ENCODE measurements at places on chromosomes 4 and X. TPM values are rescaled to one million over a fixed set of nuclear protein-coding genes. Genes with fewer than 3 reads are reported as not detected.
A peak's percentile ranks its signal among the peaks of the same experiment; 100 is the strongest.

GRCh38 chrX:70432936-70433847 is 10.1 kb downstream of the GDPD2 start:
- no peak for DNase-seq

GRCh38 chr4:150224896-150225591 is 146.8 kb downstream of the DCLK2 start:
- DNase-seq: no peak

Gene ZNF718
- total RNA-seq: 27.1 TPM

Gene ADH7
- not detected for total RNA-seq

Gene OTC
- not detected for total RNA-seq

Gene RBM47
- not detected for total RNA-seq

Gene TSPAN5
- 0.15 TPM for total RNA-seq

Gene EDA
- not detected for total RNA-seq

DNA sequence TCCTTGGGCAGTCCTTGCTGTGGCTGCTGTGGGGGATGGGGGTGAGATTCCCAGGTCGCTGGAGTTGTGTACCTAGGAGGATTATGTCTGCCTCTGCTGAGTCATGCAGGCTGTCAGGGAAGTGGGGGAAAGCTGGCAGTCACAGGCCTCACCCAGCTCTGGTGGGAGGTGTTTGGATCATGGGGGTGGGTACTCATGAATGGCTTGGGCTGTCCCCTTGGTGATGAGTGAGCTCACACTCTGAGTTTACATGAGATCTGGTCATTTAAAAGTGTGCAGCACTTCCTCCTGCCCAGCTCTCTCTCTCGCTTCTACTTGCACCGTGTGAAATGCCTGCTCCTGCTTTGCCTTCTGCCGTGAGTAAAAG is 24.6 kb upstream of the PDLIM3 start:
- no peak for DNase-seq

- no peak for DNase-seq
Observed at GRCh38 chr4:25788703-25789238, 74.0 kb downstream of the SEL1L3 start.

DNA sequence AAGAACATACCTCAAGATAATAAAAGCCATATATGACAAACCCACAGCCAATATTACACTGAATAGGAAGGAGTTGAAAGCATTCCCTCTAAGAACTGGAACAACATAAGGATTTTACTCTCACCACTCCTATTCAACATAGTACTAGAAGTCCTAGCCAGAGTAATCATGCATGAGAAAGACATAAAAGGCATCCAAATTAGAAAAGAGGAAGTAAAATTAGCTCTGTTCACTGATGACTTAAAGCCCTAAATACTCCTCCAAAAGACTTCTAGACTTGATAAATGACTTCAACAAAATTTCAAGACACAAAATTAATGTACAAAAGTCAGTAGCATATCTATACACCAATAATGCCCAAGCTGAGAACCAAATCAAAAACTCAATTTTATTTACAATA is 235.7 kb downstream of the NKX6-1 start:
- DNase-seq: peak; percentile 60

Gene LEF1
- total RNA-seq: not detected

DNA sequence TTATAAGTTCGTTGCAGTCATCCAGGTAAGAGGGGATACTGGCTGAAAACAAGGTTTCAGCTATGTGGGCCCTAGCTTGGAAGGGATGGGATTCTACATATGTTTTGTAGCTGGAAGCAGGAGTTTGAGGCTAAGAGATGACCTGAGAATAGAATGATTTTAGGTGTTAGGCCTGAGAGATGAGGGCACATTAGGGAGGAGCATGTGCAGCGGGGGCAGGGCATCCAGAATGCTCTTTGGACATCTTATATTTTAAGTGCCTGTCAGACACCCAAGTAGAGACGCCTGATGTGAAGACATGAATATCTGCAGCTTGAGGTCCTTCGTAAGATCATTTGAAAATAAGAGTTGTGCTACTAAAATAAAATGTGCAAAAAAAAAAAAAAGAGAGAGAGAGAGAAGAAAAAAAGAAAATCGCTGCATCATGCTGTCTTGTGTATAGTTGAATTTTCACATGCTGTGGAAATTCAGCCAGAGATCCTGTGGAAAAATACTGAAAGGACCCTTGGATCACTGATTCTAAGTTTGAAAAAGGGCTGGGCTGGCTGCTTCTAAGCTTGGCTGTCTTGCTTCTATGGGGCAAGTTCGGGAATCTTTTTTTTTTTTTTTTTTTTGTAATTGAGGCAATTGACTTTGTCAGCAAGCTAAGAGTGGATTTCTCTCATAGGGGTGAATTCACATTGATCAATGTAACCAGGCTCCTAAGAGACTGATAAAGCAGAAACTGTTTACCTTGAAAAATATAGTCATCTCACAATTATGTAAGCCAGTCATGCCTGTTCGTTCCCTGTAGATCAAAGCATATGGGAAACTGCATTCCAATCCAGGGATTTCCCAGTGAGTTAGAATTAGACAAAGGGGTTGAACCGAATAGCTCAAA is 341.0 kb upstream of the GATB start:
- DNase-seq: no peak

Gene TEX13B
- not detected for total RNA-seq
